Mononuclear cell (primary cell): ENCODE measurements at places on chromosomes 13 and 19. TPM values are rescaled to one million over a fixed set of nuclear protein-coding genes. Genes with fewer than 3 reads are reported as not detected.

Gene CGB5
- not detected for total RNA-seq

Gene ZNF44
- total RNA-seq: 24.7 TPM

Gene SMG9
- 11.4 TPM for total RNA-seq

Gene PGLYRP2
- not detected for total RNA-seq

Gene FXYD3
- total RNA-seq: not detected

Gene ZIC5
- total RNA-seq: not detected

Gene CCDC169
- not detected for total RNA-seq

Gene UBXN6
- 53.4 TPM for total RNA-seq

Gene FCGBP
- 4.7 TPM for total RNA-seq

Gene OR10H1
- total RNA-seq: not detected

Gene ALOX5AP
- 48.2 TPM for total RNA-seq

Gene PDE4A
- total RNA-seq: 7.2 TPM

Gene NXNL1
- total RNA-seq: not detected

Gene ZNF627
- 11.5 TPM for total RNA-seq

Gene ZNF816
- 11.0 TPM for total RNA-seq

Gene C19orf67
- not detected for total RNA-seq

Gene TPTE2
- total RNA-seq: not detected

Gene FGF14
- total RNA-seq: under 0.01 TPM

Gene B3GNT3
- 0.10 TPM for total RNA-seq

Gene ZNF790
- total RNA-seq: 1.8 TPM

Gene ICAM4
- 7.9 TPM for total RNA-seq

Gene CHMP2A
- 32.7 TPM for total RNA-seq

Gene SULT2B1
- not detected for total RNA-seq

Gene WDR62
- total RNA-seq: 1.4 TPM

Gene FARP1
- 0.42 TPM for total RNA-seq

Gene IZUMO4
- 2.9 TPM for total RNA-seq

Gene ADGRE3
- 0.63 TPM for total RNA-seq

Gene FGF22
- 0.10 TPM for total RNA-seq

Gene ZNF177
- total RNA-seq: 0.10 TPM

Gene GNA15
- total RNA-seq: 48.3 TPM

Gene EID2B
- 6.0 TPM for total RNA-seq

Gene ZNF471
- 1.2 TPM for total RNA-seq

Gene MEDAG
- total RNA-seq: not detected

Gene CYP4F8
- under 0.01 TPM for total RNA-seq

Gene ZNF284
- total RNA-seq: 0.73 TPM

Gene ZNF554
- total RNA-seq: 1.8 TPM

Gene MYO16
- 0.94 TPM for total RNA-seq

Gene CA11
- total RNA-seq: 2.4 TPM

Gene GRK1
- not detected for total RNA-seq

Gene BCL2L12
- total RNA-seq: 1.8 TPM

Gene ACER1
- total RNA-seq: 0.42 TPM

Gene C2CD4C
- not detected for total RNA-seq
